ENCODE measurements at places on chromosomes 3 and 15. TPM values are rescaled to one million over a fixed set of nuclear protein-coding genes. Genes with fewer than 3 reads are reported as not detected.
A peak's percentile ranks its signal among the peaks of the same experiment; 100 is the strongest.

The SYNPR gene
- not detected for total RNA-seq

The ISLR gene
- 323 TPM for total RNA-seq

The SLC12A1 gene
- 0.85 TPM for total RNA-seq

The CELSR3 gene
- total RNA-seq, result 3.0 TPM

The SMCO1 gene
- total RNA-seq, result not detected

The SLC2A2 gene
- not detected for total RNA-seq

The TF gene
- 1.6 TPM for total RNA-seq

The CORO2B gene
- total RNA-seq, result 4.3 TPM

The PIGZ gene
- total RNA-seq, result 11.0 TPM

- H3K36me3 ChIP-seq, result no peaks in the 10 kb centered on the region
- DNase-seq, result no peak
- no peaks in the 10 kb centered on the region for H3K27me3 ChIP-seq
- H3K27ac ChIP-seq, result peak overlapping the region; percentile 94
- peaks cover 57% of the 10 kb centered on the region for H3K4me1 ChIP-seq
These were observed 3.2 kb upstream of the PLXND1 start for GRCh38 chr3:129609591-129610182.

DNA sequence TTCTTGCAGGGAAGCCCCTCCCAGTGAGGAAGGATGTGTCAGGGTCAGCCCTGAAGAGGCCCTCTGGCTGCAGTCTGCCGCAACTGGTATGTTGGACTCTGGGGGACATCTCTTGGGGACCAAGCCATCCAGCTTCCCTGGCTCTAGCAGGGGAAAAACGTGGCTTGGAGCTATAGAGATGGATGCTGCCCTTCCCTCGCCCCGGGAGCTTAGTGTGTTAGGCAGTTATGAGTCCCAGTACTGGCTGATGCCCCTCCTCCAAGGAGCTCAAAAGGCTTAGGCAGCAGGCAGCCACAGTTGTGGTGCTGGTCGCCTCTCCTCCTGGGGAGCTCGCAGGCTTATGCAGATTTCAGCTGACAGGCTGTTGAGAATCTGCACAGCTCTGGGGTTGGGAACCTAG is 353.1 kb upstream of the GBE1 start:
- H3K27ac ChIP-seq, result no peak overlapping the region
- no peak for DNase-seq
- no peaks in the 10 kb centered on the region for H3K27me3 ChIP-seq
- H3K36me3 ChIP-seq, result no peaks in the 10 kb centered on the region

- no peak overlapping the region for H3K4me3 ChIP-seq
- no peak overlapping the region for H3K27ac ChIP-seq
- DNase-seq, result no peak
These were observed 62.0 kb upstream of the CSTA start for GRCh38 chr3:122263058-122263457.

DNA sequence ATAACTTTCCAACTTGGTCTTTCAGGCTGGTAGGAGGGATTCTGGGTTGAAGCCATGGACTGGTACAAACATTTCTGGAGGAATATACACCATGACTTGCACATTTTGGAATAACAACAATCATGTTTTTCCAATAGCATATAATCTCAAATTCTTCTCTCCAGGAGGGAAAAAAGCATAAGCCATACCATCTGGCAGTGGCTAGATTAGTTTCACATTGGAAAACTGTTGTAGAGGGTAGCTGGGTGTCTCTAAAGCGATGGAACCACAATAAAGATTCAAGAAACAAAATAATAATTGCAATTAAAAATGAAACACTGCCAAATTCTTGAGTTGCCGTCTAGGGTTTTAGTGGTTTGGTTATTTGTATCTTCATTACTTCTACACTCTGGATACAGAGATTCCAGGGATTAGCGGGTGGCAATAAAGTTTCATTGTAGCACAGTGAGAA is 278.5 kb upstream of the RASGRP1 start:
- peaks cover 7% of the 10 kb centered on the region for H3K4me1 ChIP-seq
- no peak overlapping the region for H3K4me3 ChIP-seq
- no peaks in the 10 kb centered on the region for H3K27me3 ChIP-seq
- DNase-seq, result no peak

GRCh38 chr3:197178998-197179397 is 119.4 kb downstream of the DLG1 start:
- no peak for DNase-seq
- H3K36me3 ChIP-seq, result no peaks in the 10 kb centered on the region
- H3K27ac ChIP-seq, result no peak overlapping the region
- H3K4me3 ChIP-seq, result no peak overlapping the region
- H3K27me3 ChIP-seq, result no peaks in the 10 kb centered on the region
- no peaks in the 10 kb centered on the region for H3K4me1 ChIP-seq

DNA sequence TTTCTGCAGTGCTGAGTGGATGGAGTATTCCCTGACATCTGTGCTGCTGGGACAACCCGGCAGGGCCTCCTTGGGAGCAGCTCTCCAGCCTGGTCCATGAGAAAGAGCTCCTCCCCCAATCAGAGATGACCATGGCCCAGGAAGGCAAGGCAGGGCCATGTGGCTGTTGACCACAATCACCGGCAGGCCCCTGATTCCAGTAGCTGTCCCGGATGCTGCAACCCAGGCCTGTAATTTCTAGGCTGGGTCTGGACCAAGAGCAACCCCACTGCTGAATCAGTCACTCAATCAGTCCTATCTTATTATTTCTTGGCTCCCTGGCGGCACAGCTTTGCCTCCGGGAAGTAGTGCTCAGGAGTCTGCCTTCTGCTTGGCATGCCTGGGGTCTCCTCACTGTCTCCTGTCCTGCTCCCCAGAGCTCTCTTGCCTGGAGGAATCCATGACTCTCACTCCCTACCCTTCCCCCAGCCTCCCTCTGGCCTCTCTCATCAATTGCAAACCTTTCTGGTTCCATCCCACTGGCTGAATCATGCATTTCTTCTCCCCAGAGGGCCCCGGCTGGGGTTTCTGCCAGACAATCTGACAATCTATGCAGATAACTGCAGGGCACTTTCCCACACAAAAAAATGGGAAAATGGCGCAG is 32.6 kb upstream of the ITGA11 start:
- no peak overlapping the region for H3K27ac ChIP-seq
- DNase-seq, result no peak
- H3K27me3 ChIP-seq, result no peaks in the 10 kb centered on the region
- no peak overlapping the region for H3K4me3 ChIP-seq
- peaks cover 29% of the 10 kb centered on the region for H3K4me1 ChIP-seq
- no peaks in the 10 kb centered on the region for H3K36me3 ChIP-seq

GRCh38 chr3:29181149-29181780 is 99.6 kb upstream of the RBMS3 start:
- H3K36me3 ChIP-seq, result no peaks in the 10 kb centered on the region
- H3K27ac ChIP-seq, result no peak overlapping the region
- H3K4me1 ChIP-seq, result no peaks in the 10 kb centered on the region
- DNase-seq, result no peak

DNA sequence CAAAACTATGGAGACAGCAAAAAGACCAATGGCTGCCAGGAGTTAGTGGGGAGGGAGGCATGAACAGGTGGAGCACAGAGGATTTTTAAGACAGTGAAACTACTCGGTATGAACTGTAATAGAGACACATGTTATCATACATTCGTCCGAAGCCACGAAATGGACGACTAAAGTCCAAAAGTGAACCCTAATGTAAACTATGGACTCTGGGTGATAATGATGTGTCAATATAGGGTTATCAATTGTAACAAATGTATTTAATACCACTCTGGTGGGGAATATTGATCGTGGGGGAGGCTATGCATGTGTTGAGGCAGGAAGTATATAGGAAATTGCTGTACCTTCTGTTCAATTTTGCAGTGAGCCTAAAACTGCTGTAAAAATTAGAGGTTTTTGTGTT is 107.0 kb downstream of the CPN2 start:
- H3K4me3 ChIP-seq, result no peak overlapping the region
- no peak for DNase-seq
- H3K36me3 ChIP-seq, result no peaks in the 10 kb centered on the region
- H3K27me3 ChIP-seq, result no peaks in the 10 kb centered on the region

DNA sequence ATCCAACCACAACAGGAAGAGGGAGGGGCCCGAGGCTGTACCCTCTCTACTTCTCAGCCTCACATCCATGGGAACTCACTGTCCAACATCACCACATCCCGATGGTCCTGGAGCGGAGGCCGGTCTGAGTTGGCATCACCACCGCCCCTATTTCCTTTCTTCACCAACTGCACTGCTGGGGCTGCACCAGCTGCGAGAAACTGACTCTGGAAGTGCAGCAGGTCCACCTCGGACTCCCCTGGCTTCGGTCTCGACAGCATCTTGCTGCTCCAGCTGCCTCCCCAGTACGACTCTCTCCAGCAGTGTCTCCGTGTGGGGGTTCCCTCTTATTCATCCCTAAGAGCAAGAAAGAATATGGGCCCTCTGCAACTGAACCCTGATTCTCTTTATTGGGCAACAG is 7.2 kb downstream of the RPAP1 start:
- H3K36me3 ChIP-seq, result peaks cover 31% of the 10 kb centered on the region
- no peak overlapping the region for H3K27ac ChIP-seq
- H3K4me1 ChIP-seq, result no peaks in the 10 kb centered on the region
- H3K4me3 ChIP-seq, result no peak overlapping the region

GRCh38 chr3:69900331-69900730 is 99.2 kb upstream of the SAMMSON start:
- no peak overlapping the region for H3K27ac ChIP-seq
- H3K4me3 ChIP-seq, result no peak overlapping the region
- no peak for DNase-seq
- H3K36me3 ChIP-seq, result no peaks in the 10 kb centered on the region
- H3K4me1 ChIP-seq, result peaks cover 20% of the 10 kb centered on the region

GRCh38 chr3:133360476-133360875 is 39.4 kb upstream of the BFSP2 start:
- H3K4me1 ChIP-seq, result no peaks in the 10 kb centered on the region
- no peak overlapping the region for H3K4me3 ChIP-seq
- H3K27ac ChIP-seq, result no peak overlapping the region
- DNase-seq, result no peak
- H3K27me3 ChIP-seq, result no peaks in the 10 kb centered on the region
- no peaks in the 10 kb centered on the region for H3K36me3 ChIP-seq

- no peaks in the 10 kb centered on the region for H3K27me3 ChIP-seq
- no peak overlapping the region for H3K4me3 ChIP-seq
- H3K4me1 ChIP-seq, result no peaks in the 10 kb centered on the region
- no peak for DNase-seq
- H3K36me3 ChIP-seq, result no peaks in the 10 kb centered on the region
- H3K27ac ChIP-seq, result no peak overlapping the region
These were observed 1730.4 kb downstream of the SI start for GRCh38 chr3:163347944-163348343.

- H3K27ac ChIP-seq, result peak overlapping the region; percentile 82
- peak overlapping the region; percentile 3 for H3K4me3 ChIP-seq
- no peaks in the 10 kb centered on the region for H3K27me3 ChIP-seq
- H3K36me3 ChIP-seq, result no peaks in the 10 kb centered on the region
These were observed 62.1 kb downstream of the PLXNA1 start for GRCh38 chr3:127044996-127045395.

GRCh38 chr3:179182902-179183301 is 34.7 kb downstream of the PIK3CA start:
- no peaks in the 10 kb centered on the region for H3K27me3 ChIP-seq
- peaks cover 57% of the 10 kb centered on the region for H3K4me1 ChIP-seq
- H3K27ac ChIP-seq, result peak overlapping the region; percentile 81
- DNase-seq, result no peak
- H3K36me3 ChIP-seq, result no peaks in the 10 kb centered on the region

DNA sequence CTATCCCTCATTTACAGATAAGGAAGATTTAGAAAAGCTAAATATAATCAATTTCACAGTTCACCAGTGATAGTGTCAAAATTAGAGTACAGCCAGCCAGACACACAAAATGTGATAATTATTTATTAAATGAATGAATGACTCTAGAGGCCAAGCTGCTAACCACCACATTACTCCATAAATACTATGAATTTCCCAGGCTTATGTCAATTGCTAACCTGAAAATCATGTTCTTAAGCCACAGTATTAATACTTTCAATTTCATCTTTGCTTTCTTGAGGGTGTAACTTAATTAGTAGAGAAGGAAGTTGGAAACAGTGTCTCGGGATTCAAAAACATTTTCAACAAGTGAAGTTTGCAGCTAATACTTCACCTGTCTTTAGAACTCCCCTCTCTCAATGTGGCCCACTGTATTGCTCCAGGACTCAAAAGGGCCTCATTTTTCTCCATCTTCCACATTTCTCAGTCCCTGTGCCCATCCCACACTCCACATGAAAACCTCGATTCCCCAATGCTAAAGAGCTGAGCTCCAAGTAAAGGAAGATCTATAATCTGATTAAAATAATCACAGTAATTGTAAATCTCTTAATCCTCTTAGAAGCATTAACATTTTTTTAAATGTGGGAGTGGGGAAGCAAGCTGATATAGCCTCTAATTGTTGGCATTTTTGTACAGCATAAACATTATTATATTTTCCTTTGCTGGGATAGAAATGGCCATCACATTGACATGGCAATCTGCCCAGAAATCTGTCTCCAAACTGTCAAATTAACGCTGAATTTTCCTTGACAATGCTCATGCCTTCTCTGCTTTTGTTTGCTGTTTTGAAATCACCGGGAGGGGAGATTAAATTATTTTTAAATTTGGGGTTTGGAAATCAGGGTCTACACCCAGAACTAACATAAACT is 765.1 kb downstream of the ROBO1 start:
- no peaks in the 10 kb centered on the region for H3K36me3 ChIP-seq
- H3K27me3 ChIP-seq, result no peaks in the 10 kb centered on the region
- H3K4me1 ChIP-seq, result no peaks in the 10 kb centered on the region
- H3K4me3 ChIP-seq, result no peak overlapping the region
- no peak overlapping the region for H3K27ac ChIP-seq
- no peak for DNase-seq

All from thoracic aorta (tissue), 2 donors.